ENCODE measurements at places on chromosomes 6 and 20.

- DNase-seq, result no peak
Observed at GRCh38 chr6:22666586-22666985, 97.2 kb downstream of the HDGFL1 start.

DNA sequence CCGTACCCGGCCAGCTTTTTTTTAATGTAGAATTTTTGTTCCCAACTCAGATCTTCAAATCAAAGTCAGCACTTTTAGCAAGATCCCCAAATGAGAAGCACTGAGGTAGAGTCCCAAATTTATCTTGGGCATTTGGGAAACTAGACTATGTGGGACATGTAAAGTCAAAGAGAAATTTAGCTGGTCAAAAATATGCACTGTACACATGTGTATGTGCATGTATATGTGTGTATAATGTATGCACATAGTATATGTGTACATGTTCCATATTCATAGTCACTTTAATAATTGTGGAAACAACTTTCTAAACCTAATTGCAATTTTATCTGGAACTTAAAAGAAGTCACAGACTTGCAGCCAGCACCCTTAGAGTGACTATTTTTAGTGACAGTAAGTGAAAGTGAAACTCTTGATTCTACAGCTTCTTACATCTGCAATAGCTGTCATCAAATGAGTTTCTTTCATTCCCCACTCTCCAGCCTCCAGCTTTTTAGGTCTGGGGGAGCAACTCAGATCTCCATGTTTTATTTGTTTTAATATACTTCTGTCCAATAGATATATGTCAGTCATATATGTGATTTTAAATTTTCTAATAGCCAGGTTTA is 53.6 kb downstream of the CDC40 start:
- DNase-seq, result peak; percentile 6

DNA sequence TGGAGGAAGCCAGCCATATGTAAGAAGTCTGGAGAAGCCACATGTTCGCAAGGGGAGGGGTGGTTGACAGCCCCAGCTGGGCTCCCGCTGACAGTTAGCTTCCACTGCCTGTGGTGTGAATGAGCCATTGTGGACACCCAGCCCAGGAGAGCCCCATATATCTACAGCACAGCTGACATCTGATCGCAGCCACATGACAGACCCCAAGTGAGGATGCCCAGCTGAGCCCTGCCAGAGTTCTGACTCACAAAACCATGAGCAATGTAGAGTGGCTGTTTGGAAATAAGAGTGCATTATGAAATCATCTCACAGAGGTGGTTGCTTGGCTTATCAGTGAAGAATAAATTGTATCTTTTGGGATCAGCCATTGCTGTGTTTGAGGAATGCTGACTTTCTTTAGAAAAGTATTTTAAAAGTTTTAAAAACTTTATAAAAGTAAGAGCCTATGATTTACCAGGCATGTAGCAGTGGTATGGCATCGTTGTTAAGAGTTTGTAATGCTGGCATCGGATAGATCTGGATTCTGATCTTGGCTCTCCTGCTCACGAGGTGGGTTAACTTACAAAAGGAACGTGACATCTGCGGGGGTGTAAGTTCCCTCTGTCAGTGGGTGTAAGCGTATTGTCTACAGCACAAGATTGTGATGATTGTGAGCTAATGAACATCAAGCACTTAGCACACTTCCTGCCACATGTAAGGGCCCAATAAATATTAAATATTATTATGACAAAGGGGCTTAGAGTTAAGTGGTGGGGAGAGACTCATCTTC is 24.1 kb downstream of the CFAP61 start:
- DNase-seq, result no peak

DNA sequence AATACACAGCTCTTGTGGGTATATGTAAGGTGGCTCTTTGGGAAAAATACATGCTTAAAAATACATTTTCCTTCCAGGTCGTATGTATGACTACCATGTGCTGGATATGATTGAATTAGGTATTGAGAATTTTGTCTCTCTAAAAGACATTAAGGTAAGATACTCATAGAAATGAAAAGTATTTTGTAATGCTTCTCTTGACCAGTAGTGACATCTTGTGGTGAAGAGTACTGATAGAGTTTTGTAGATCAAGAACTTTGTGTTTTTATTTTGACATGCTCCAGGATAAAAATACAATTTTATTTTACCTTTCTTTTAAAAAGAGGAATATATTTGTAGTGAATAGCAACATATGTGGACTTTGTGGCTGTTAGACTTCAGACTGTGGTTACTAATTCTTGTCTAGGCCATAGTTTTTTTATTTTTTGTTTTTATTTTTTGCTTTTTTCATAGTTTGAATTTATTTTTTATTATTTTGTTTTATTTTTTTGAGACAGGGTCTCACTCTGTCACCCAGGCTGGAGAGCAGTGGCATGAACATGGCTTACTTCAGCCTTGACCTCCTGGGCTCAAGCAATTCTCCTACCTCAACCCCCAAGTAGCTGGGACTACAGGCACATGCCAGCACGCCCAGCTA is 17.9 kb downstream of the RPF2 start:
- peak; percentile 30 for DNase-seq

DNA sequence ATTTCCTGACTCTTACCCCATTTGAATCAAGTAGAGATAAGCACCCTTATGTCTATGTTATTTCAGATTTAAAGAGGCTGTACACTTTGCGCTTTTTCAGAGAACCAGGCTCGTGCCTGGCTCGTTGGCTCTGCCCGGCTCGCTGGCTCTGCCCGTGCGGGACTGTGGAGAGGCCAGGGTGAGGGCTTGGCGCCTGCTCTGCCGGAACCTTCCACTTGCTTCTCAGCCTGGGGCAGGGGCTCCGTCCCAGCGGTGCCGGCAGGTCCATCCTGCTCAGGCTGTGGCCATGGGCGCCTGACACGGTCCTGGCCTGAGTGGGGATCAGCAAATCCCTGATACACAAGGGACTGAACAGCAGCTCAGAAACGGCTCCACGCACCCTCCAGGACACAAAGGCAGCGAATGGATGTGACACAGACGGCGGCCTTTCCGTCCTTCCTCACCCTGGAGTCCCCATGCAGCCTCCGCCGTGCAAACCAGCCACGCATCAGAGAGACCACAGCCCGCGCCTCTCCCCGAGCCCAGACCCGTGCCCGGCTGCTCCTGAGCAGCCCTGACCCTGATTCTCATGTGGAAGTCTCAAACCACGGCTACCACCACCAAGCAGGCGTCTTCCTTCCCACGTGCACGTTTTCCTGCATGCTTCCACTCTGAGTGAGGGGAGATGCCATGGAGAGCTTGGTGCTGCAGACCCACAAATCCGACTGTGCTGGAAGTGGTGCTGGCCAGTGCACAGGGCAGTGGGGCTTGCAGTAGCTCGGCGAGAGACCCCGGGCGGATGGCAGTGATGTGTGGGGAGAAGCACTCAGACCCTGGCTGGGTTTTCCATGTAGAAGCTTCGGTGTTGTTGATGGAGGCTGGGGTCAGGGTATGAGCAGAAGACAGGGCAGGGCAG is 233.9 kb downstream of the ERMARD start:
- DNase-seq, result no peak

GRCh38 chr6:41161851-41162552 is 914 bp downstream of the TREM2 start:
- no peak for DNase-seq

- peak; percentile 13 for DNase-seq
Observed at GRCh38 chr6:37985355-37985754, 165.8 kb downstream of the ZFAND3 start.

DNA sequence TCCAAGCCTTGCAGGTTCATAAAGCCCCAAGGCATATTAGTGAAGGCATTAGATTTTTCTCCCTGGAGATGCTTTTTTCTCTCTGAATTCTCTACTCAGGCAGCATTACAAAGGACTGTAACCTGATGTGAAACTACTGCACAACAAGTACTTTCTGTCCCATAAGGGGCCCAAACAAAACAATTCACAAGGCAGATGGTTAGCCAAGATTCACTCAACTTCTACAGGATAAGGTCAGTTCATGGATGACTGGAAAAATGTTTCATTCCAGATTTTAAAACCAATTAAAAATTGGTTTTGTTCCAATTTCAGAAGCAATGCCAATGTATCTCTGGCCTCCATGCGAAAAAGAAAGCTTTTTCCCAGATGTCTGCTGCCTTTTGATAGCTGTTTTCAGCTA is 181.8 kb downstream of the KHDC1L start:
- DNase-seq, result no peak

- no peak for DNase-seq
Observed at GRCh38 chr20:50309280-50309763, 118.7 kb downstream of the CEBPB start.

GRCh38 chr6:147154454-147154853 is 49.8 kb upstream of the STXBP5 start:
- DNase-seq, result no peak

- DNase-seq, result no peak
Observed at GRCh38 chr6:90214461-90214860, 82.2 kb downstream of the BACH2 start.

DNA sequence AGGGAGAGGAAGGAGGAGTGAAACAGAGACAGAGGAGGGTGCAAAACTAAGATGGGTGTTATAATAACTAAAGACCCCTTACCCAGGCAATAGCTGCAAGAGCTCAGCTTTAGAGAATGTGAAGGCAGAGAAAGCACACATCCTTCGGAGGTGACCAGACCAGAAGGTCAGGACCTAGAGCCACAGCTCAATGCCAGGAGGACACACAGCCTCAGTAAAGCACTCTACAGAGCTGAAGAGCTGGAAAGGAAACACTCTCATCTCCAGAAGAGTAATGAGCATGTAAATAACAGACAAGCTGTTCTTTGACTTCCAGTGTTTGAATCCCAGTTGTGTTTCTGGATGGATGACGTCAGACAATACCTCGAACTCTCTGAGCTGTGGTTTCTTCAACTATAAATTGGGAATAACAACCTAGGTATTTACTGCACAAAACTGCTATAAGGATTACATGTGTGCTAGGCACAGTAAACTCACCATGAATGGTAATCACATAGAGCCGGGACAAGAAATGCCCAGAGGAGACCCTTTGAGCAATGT is 63.2 kb downstream of the MAP3K5 start:
- no peak for DNase-seq

DNA sequence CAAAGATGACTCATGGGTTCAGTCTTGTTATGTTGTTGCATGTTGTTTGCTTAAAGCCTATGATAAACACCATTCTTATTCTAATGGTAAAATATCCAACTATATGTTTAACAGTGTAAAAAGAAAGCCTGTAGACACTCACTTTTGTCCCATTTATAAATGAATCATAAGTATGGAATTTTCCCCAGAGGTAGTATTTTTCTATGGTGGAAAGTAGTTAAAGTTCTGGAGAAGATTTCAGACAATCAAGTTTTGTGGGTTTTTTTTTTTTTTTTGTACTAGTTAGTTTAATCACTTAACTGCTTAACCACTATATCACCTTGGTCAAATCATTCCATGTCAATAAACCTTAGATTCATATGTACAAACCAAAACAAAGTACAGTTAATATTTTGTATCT is 35.8 kb downstream of the PTCHD4 start:
- DNase-seq, result no peak

- no peak for DNase-seq
Observed at GRCh38 chr6:46491201-46491627, at the start of gene RCAN2. TSS of gene RCAN2 (minus strand) at chr6:46491449.

GRCh38 chr6:47076422-47077344 is 34.6 kb upstream of the ADGRF1 start:
- DNase-seq, result no peak

- no peak for DNase-seq
Observed at GRCh38 chr6:131460614-131461000, 112.4 kb upstream of the ARG1 start.

GRCh38 chr20:61026173-61026572 is 225.9 kb upstream of the CDH4 start:
- no peak for DNase-seq

DNA sequence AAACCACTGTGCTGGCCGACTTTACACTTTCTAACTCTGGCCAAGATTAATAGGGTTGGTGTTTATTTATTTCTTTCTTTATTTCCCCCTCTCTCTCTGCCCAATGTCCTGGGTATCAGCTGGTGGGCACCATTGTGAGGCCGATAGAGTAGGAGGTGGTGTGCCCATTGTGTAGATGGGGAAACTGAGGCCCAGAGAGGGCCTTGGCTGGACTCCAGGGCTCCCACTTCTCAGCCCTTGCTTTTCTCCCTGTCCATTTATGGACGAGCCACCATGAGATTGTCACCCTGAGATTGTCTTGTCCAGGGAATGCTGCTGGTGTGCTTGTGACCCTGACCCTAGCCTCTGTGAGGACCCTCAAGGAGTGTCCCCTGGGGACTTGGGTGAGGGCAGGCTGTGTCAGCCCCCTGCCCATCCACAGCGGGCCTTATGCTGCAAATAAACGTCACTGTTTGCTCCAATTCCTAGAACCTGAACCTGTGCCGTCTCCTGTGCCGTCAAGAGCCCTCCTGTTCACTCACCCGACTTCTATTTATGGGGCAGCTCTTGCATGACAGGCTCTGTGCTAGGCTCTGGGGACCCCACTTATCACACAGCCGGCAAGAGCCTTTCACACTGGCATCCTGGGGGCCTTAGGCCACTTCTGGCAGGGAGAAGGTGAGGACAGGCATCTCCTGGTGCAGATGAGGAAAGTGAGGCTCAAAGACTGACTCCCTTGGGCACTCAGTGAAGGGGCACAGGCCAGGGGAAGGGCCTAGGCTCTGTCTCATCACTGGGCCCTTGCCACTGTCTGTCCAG is 24.8 kb downstream of the SUN5 start:
- DNase-seq, result no peak

GRCh38 chr6:166461821-166462460 is 79.2 kb upstream of the MPC1 start:
- DNase-seq, result no peak

DNA sequence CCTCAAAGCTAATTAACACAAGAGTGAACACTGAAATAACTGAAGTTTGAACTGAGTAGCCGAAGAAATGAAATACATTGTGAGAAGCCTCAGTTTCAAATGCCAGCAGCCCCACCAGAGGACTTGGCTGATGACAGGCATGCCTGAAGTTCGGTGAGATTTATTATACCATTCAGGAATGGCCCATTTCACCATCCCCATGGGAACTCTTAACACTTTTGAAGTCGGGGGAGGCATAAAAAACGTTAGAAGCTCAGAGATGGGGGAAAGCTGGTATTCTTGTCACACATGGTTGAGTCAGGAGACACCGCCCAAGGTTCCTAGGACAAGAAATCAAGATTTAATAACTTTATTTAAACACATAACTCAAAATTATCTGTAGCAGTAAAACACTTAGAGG is 17.6 kb upstream of the SLC22A3 start:
- no peak for DNase-seq

- no peak for DNase-seq
Observed at GRCh38 chr6:12165722-12166280, 124.4 kb upstream of the EDN1 start.

- no peak for DNase-seq
Observed at GRCh38 chr6:42314571-42315258, 97.1 kb upstream of the MRPS10 start.

GRCh38 chr6:14383393-14384174 is 266.0 kb downstream of the CD83 start:
- DNase-seq, result no peak

- peak; percentile 42 for DNase-seq
Observed at GRCh38 chr6:131136021-131136786, 937 bp downstream of the AKAP7 start.

- no peak for DNase-seq
Observed at GRCh38 chr20:34628026-34628425, 48.9 kb downstream of the PIGU start.

- DNase-seq, result no peak
Observed at GRCh38 chr20:32978009-32978335, 26.3 kb downstream of the SUN5 start.

GRCh38 chr6:71404145-71404966 is 115.7 kb downstream of the OGFRL1 start:
- no peak for DNase-seq
